ENCODE measurements at places on chromosomes 4 and X. TPM values are rescaled to one million over a fixed set of nuclear protein-coding genes. Genes with fewer than 3 reads are reported as not detected.

JCHAIN gene
- polyA plus RNA-seq, result not detected

PLCXD1 gene
- polyA plus RNA-seq, result 24.6 TPM

BMX gene
- polyA plus RNA-seq, result not detected

CYTL1 gene
- not detected for polyA plus RNA-seq

WDR44 gene
- 19.3 TPM for polyA plus RNA-seq

RASGEF1B gene
- 21.5 TPM for polyA plus RNA-seq

PAGE2 gene
- polyA plus RNA-seq, result not detected

C4orf51 gene
- not detected for polyA plus RNA-seq

VCX3A gene
- 0.87 TPM for polyA plus RNA-seq
